Activated CD4-positive, CD25-positive, alpha-beta regulatory T cell treated with anti-CD3 and anti-CD28 coated beads, Interleukin-2, amount 50 U/mL, for 72 hours (primary cell): ENCODE measurements at places on chromosomes 7 and 10.

DNA sequence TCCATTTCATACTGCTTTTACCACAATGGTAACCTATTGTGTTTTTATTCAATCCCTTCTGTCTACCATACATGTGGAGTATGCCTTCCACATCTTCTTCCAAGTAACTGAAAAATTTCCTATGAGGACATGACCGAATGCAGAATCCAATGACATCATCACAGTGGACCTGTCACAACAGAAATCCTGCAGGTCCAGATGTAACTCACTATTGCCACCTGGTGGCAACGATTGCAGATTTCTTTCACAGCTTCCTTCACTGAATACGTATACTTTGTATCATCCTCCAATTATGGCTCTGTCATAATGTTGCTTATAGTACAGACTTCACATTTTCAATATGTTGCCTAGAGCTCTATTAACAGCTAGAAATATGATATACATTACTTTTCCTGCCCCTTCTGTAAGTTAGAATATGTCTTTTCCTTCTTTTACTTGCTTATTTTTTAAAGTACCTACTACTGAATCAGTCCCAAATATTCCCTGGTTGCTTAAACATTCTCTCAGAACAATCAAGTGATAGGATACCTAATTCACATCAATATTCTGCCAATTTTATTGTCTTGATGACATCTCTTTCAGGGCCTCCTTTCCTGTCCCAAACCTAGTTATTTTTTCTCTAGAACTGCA lies 45.4 kb downstream of the SLC13A1 start:
- no peak for DNase-seq

DNA sequence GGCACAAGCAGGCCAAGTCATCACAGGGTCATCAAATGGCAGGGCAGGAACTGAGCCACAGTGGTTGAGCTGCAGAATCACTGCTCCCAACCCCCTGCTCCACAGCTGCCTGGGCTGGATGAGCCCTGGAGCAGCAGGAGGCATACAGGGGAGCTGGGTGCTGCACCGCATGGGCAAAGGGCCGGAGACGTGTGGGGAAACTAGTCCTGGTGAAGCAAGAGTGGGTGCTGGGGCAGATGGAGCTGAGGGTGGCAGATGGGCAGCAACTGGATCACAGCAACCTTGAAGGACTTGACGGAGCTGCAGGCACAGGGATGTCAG lies 16.0 kb upstream of the VOPP1 start:
- DNase-seq = no peak

- DNase-seq = no peak
Observed at GRCh38 chr10:14086596-14086995, 244.1 kb downstream of the FRMD4A start.

GRCh38 chr7:37349979-37350590 lies 98.6 kb downstream of the ELMO1 start:
- DNase-seq = no peak

- no peak for DNase-seq
Observed at GRCh38 chr7:20700453-20701227, 85.2 kb downstream of the ABCB5 start.
